ENCODE measurements at places on chromosomes 12 and 14. TPM values are rescaled to one million over a fixed set of nuclear protein-coding genes. Genes with fewer than 3 reads are reported as not detected.

The MYF5 gene
- not detected for total RNA-seq

The P2RX2 gene
- total RNA-seq, result not detected

The NUP37 gene
- total RNA-seq, result 18.6 TPM

The APOLD1 gene
- 0.82 TPM for total RNA-seq

The TBC1D30 gene
- 0.07 TPM for total RNA-seq

The TAS2R8 gene
- total RNA-seq, result not detected

The KRT6C gene
- not detected for total RNA-seq

The FITM1 gene
- 3.5 TPM for total RNA-seq

The PRR4 gene
- total RNA-seq, result 3.5 TPM

The A2M gene
- total RNA-seq, result 4.9 TPM

The GPR65 gene
- total RNA-seq, result 13.4 TPM

The NKX2-8 gene
- not detected for total RNA-seq

The ADAM21 gene
- total RNA-seq, result not detected

The TMEM119 gene
- total RNA-seq, result 0.98 TPM

The KCNC2 gene
- total RNA-seq, result not detected

The LALBA gene
- not detected for total RNA-seq

The RTN1 gene
- not detected for total RNA-seq

The NRIP2 gene
- total RNA-seq, result not detected

- DNase-seq, result no peak
These were observed 50.8 kb downstream of the RPS6KA5 start for GRCh38 chr14:91009501-91010152.

GRCh38 chr12:62907561-62907960, 27.4 kb downstream of the PPM1H start:
- no peak for DNase-seq

- DNase-seq, result no peak
These were observed 63.3 kb downstream of the CCDC88C start for GRCh38 chr14:91354221-91354916.

GRCh38 chr12:6280053-6280469, 30.4 kb upstream of the PLEKHG6 start:
- no peak for DNase-seq

GRCh38 chr14:105064721-105065143, 498 bp downstream of the GPR132 start:
- DNase-seq, result peak; percentile 34

GRCh38 chr12:86249276-86249675, 6.9 kb downstream of the MGAT4C start:
- DNase-seq, result no peak

GRCh38 chr12:42482041-42482747, 107.4 kb downstream of the PRICKLE1 start:
- DNase-seq, result no peak

GRCh38 chr12:118979763-118980406, 1.5 kb upstream of the SRRM4 start:
- DNase-seq, result no peak

GRCh38 chr12:100651694-100652093, 78.2 kb downstream of the GAS2L3 start:
- no peak for DNase-seq

- DNase-seq, result no peak
These were observed 22.7 kb downstream of the TRAFD1 start for GRCh38 chr12:112148031-112148513.

GRCh38 chr14:61341275-61342206, 20.2 kb downstream of the PRKCH start:
- no peak for DNase-seq

DNA sequence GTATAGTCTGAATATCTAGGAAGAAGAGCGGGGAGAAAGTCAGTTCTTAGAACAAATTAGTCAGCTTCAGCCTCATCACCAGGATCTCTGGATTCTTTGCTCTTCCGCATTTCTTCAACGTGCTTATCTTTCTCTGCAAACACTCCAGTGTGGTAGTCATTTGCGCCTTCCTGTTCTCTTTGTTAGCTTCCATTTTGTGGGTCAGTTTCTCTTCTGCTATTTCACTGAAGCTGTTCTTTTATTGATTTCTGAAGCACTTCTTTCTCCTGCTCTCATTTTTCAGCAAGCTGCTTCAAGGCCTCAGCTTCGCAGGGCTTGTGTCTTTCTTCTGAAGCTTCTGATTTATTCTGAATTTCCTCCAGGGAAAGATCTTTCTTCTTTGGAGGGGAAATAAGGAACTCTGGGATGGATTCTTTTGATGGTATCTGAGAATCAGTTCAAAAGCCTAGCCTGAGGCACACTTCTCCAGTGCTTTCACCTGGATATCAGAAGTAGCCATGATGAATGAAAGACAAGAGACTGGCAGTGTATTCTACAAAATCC, 13.5 kb downstream of the AMN1 start:
- DNase-seq, result no peak

- no peak for DNase-seq
These were observed 748.3 kb downstream of the C12orf50 start for GRCh38 chr12:87280893-87281292.

GRCh38 chr14:53751650-53752049, 205.0 kb downstream of the BMP4 start:
- DNase-seq, result no peak

GRCh38 chr14:99627510-99628381, 17.2 kb upstream of the HHIPL1 start:
- no peak for DNase-seq

- DNase-seq, result peak; percentile 17
These were observed 174.1 kb downstream of the CRADD start for GRCh38 chr12:93851257-93851671.

DNA sequence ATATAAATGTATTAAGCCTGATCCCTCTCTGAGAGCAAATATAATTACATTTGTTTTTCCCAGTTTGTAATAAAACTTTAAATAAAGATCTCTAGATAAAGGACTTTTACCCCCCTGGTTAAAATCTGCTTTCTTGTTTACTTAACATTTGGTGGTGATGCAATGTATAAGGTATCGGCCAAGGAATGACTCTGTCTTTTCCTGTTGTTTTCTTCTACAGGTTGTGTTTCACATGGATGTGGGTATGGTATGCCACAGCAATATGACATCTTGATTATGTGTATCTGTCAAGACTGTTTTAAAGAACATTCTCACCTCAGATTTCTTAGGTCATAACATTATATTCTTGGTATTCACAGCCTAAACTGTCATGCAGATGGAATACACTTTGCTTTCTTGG, 210.6 kb upstream of the NOVA1 start:
- no peak for DNase-seq

- no peak for DNase-seq
These were observed 587.5 kb downstream of the BCL11B start for GRCh38 chr14:98684468-98684867.
